ENCODE measurements at places on chromosomes 2 and 18. TPM values are rescaled to one million over a fixed set of nuclear protein-coding genes. Genes with fewer than 3 reads are reported as not detected.

TEKT4 gene
- total RNA-seq: not detected

IL36B gene
- not detected for total RNA-seq

DNA sequence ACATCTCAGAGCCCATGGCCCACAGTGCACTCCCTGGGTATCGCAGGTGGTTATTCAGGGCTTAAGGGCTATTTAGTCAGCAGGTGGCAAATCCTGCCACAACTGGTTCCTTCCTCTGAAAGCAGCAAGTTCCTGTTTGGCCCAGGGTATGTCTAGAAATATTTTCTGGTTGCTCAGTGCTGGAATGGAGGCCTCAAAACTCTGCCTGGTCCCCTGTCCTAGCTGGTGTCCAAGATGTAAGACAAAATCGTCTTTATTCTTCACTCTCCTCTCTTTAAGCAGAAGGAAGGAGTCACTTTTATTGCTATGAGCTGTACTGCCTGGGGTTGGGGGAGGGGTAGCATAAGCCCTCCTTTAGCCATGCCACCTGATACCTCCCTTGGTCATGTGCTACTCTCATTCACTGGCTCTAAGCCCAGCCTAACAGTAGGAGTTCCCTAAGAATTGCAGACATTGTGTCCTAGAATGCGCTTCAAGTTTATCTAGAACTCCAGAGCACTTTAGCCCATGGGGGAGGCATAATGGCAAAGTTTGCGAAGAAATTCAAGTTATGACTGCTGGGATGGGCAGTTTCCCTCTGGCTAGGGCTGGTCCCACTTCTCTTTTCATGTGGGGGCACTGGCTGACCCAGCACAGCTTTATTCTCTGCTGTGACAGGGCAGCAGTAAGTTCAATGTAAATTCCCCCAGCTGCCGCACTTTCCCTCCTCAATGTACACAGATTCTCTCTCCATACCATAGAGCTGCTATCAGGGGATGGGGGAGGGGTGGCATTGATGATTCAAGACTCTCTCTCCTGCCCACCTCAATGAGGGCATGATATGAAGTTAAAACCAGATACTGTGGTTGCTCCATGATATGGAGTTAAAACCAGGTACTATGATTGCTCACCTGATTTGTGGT lies 27.1 kb upstream of the CWC22 start:
- H3K4me3 ChIP-seq: no peak overlapping the region
- no peaks in the 10 kb centered on the region for H3K4me1 ChIP-seq
- H3K27me3 ChIP-seq: peaks cover 44% of the 10 kb centered on the region
- no peak overlapping the region for H3K27ac ChIP-seq

- no peak overlapping the region for H3K4me3 ChIP-seq
- peaks cover 13% of the 10 kb centered on the region for H3K4me1 ChIP-seq
- no peak for DNase-seq
- H3K36me3 ChIP-seq: no peaks in the 10 kb centered on the region
Measured at GRCh38 chr2:65165558-65165957, 35.7 kb upstream of the RAB1A start.
